ENCODE measurements at places on chromosomes 7 and 10. TPM values are rescaled to one million over a fixed set of nuclear protein-coding genes. Genes with fewer than 3 reads are reported as not detected.

The PDZD7 gene
- total RNA-seq: 2.0 TPM

The FAM25A gene
- not detected for total RNA-seq

The POLR2J2 gene
- 3.5 TPM for total RNA-seq

The TRPV5 gene
- not detected for total RNA-seq

The ADAP1 gene
- 0.79 TPM for total RNA-seq

The PROSER2 gene
- 1.2 TPM for total RNA-seq

The HOXA10 gene
- total RNA-seq: not detected

The MMRN2 gene
- total RNA-seq: 1.5 TPM

The SH2B2 gene
- 0.95 TPM for total RNA-seq

The AIMP2 gene
- total RNA-seq: 26.4 TPM

The PPP1R9A gene
- total RNA-seq: 0.60 TPM

The KIAA1217 gene
- total RNA-seq: 1.4 TPM

The ELN gene
- 6.5 TPM for total RNA-seq

The BNIP3 gene
- total RNA-seq: 41.1 TPM

The TMEM225B gene
- total RNA-seq: 1.3 TPM

The ZDHHC6 gene
- total RNA-seq: 19.4 TPM

The SFTPA1 gene
- not detected for total RNA-seq

The TWIST1 gene
- 127 TPM for total RNA-seq

The GIMAP4 gene
- total RNA-seq: not detected

The GJD4 gene
- not detected for total RNA-seq

The CFAP70 gene
- total RNA-seq: 2.1 TPM

The AKR1B15 gene
- not detected for total RNA-seq

The BMS1 gene
- 14.0 TPM for total RNA-seq

The POT1 gene
- 35.2 TPM for total RNA-seq

The SPACDR gene
- total RNA-seq: 0.17 TPM

The OR2A42 gene
- total RNA-seq: not detected

The RARRES2 gene
- total RNA-seq: 2.4 TPM

The VWA2 gene
- 0.86 TPM for total RNA-seq

The PTN gene
- total RNA-seq: 38.6 TPM

All from bronchial smooth muscle cell (primary cell).